ENCODE measurements at places on chromosomes 7 and 10. TPM values are rescaled to one million over a fixed set of nuclear protein-coding genes. Genes with fewer than 3 reads are reported as not detected.

MAGI2 gene
- total RNA-seq, result 10.7 TPM

GRCh38 chr10:22712956-22713852 is 1.2 kb downstream of the PIP4K2A start:
- DNase-seq, result no peak

LIPM gene
- not detected for total RNA-seq

- DNase-seq, result no peak
Measured at GRCh38 chr7:36217211-36217960, 64.3 kb downstream of the EEPD1 start.

KNDC1 gene
- total RNA-seq, result not detected

SYT15B gene
- total RNA-seq, result 10.5 TPM

DNA sequence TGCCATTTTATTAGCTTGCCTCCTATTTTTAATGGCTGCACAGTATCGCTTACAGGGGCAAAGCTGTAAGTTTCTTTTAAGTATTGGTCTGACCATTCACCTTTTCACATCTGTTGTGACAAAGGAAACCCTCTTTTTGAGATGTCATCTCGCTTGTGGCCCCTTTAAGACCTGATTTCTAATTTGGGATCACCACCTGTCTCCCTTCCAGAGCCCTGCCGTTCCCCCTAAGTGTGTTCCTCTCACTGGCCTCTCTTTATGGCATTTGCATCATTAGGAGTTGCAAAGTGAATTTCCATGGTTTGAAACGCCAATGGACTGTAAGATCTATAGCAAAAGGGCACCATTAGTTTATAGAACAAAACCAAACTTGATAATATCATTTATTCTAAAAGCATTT is 1.4 kb downstream of the EPDR1 start:
- no peak for DNase-seq

ANAPC16 gene
- 61.7 TPM for total RNA-seq

CPEB3 gene
- total RNA-seq, result 1.9 TPM

- no peak for DNase-seq
Measured at GRCh38 chr10:60952846-60953220, 8.8 kb upstream of the RHOBTB1 start.

- DNase-seq, result no peak
Measured at GRCh38 chr7:22192801-22193200, 164.2 kb downstream of the RAPGEF5 start.

DNA sequence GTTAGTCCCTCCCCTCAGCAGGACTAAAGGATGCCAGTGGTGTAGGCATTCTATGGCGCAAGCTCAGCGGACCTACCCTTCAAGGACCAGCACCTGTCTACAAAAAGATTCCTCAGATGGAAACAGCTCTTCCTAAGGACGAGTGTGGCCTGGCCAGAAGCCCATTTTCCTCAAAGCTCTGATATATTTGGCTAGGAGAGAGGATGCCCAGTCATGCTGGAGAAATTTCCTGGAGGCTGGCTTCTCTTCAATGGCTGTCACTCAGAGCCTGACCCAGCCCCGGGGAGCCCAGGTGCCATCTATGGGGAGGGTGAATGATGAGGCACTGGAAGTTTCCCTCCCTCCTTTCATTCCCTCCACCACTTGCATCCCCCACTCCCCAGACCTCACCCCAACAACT is 111.5 kb downstream of the PLXNA4 start:
- no peak for DNase-seq

DNA sequence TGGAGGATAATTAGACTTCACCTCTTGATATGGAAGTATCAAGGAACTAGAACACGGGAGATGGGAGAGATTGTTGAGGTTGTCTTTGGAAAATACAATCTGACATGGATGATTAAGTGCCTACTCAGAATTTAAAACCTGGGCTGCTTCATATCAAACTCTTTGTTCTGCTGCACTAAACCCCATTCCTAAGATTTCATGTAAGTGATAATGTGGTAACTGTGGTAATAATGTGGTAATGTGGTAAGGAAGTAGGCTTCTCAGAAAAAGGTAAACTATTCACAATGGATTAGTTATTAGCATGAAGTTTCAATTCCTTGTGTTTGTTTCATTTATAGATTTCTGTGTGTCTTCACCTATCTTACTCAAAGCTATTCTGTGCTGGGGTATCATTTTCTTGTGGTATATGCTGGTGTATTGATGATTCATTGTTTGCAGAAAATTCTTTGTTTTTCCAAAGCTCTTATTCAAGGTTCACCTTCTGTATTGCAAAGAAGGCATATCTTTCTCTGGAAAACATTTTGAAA is 129.9 kb upstream of the TAC1 start:
- no peak for DNase-seq

GRCh38 chr7:14766747-14767146 is 135.8 kb downstream of the DGKB start:
- DNase-seq, result no peak

DNA sequence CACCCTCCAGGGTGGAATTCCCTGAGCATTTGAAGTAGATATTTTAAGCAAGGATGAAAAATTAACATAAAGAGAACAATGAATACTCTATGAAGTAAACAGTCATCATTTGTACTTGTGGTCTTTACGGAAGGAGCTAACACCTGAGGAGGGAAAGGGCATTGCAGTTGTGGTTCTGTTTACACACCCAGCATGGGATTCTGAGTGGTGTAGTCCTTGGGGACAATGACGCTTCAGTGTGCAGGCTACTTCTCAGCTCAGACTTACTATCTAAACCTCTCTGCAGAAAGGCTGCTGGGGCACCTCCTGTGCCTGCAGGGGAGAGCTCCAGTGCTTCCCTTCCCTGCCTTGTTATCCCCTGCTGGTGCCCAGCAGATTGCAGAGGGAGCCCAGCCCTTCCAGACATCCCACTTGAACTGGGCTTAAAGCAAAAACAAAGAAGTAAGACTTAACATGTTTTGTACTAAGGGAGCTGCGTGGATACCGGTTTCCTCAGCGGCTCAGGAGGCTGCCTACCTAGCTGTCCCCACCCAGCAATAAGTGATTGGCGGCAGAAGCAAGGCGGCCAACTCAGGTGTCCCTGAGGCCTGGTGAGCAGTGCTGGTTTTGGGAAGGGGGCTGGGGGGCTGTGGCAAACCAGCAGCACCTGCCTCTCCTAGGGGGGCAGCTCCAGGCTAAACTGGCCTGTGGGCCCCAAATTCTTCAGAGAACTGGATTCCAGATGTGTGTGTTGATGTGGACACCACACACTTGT is 89.1 kb downstream of the CELF2 start:
- DNase-seq, result no peak

STAG3 gene
- total RNA-seq, result 1.0 TPM

- no peak for DNase-seq
Measured at GRCh38 chr10:11794566-11794965, 28.6 kb upstream of the PROSER2 start.

Measured in osteocyte (in vitro differentiated cells).